ENCODE measurements at places on chromosomes 11 and 22.

- no peak for DNase-seq
Measured at GRCh38 chr11:1452744-1453143, 33.8 kb downstream of the MOB2 start.

GRCh38 chr11:70032943-70033710 is 45.0 kb upstream of the ANO1 start:
- DNase-seq, result no peak

DNA sequence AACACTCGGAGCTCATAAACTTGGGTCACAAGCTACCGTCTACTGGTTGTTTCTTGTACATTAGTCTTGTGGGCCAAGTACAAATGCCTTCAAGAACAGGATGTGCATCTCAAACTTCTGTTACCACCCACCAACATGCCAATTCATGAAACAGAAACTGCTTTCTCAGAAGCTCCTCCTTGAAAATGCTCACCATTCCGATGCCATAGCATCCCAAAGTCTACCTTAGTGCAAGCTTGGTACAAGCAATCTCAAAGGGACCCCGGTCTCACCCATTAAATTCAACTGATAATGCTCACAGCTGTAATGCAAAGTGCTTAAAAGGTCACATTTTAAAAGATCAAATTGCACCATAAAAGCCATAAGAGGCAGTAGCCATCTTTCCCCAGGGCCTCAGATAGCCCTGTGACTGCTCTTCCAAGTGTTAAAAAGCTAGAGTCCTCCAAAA is 31.8 kb upstream of the CCDC34 start:
- DNase-seq, result no peak

- DNase-seq, result no peak
Measured at GRCh38 chr22:37797874-37798500, 9.7 kb upstream of the GCAT start.

DNA sequence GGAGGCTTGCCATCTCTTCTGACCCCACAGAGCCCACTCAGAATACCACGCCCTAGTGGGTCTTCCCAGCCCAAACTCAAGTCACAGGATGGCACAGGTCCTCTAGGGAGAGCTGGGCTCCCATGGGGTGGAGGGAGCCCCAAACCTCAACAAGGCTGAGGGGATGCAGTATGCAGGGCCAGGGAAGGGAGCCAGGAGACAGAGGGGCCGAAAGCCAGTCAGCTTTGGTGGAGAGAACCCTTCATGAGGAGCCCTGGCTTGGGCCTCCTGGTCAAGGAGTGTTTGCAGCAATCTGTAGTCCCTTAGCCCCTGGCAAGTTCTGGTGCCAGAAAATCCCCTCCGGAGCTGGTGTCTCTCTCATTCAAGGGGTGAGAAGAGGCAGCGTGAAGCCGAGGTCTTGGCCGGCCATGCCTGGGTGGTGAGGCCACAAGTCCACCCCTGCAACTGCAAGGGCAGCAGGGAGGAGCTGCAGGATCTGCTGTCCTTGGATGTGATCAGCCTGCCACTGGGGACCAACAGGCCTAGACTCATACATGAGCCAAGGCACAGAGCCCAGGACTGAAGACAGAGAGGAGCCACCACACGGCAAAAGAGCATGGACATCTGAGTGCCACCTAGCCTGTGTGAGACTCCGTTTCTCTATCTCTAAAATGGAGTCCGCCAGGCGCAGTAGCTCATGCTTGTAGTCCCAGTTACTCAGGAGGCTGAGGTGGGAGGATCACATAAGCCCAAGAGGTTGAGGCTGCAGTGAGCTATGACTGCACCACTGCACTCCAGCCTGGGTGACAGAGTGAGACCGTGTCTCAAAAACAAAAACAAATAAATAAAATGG is 24.1 kb downstream of the NEAT1 start:
- DNase-seq, result peak; percentile 43

- no peak for DNase-seq
Measured at GRCh38 chr22:21000207-21000986, 1.5 kb downstream of the THAP7 start.
